ENCODE measurements at places on chromosomes 6 and 20. TPM values are rescaled to one million over a fixed set of nuclear protein-coding genes. Genes with fewer than 3 reads are reported as not detected.

FOXF2 gene
- total RNA-seq = 4.9 TPM

LTB gene
- total RNA-seq = 0.97 TPM

HSPA1L gene
- 8.5 TPM for total RNA-seq

ZC2HC1B gene
- 2.0 TPM for total RNA-seq

C4A gene
- 196 TPM for total RNA-seq

ACTL10 gene
- total RNA-seq = 7.9 TPM

MEP1A gene
- total RNA-seq = 0.34 TPM

ZSCAN23 gene
- 5.3 TPM for total RNA-seq

CALHM4 gene
- total RNA-seq = not detected

SLC9A8 gene
- total RNA-seq = 13.5 TPM

OLIG3 gene
- not detected for total RNA-seq

ELOVL2 gene
- 17.9 TPM for total RNA-seq

GSTA5 gene
- not detected for total RNA-seq

RAD21L1 gene
- total RNA-seq = 3.0 TPM

ATXN1 gene
- 28.5 TPM for total RNA-seq

CFB gene
- total RNA-seq = 48.6 TPM

NT5E gene
- total RNA-seq = 31.2 TPM

TGM3 gene
- 1.8 TPM for total RNA-seq

KCNQ2 gene
- 0.46 TPM for total RNA-seq

BMP7 gene
- total RNA-seq = 16.8 TPM

GSTA2 gene
- total RNA-seq = 72.0 TPM

DNPH1 gene
- total RNA-seq = 138 TPM

EEF1A2 gene
- 13.4 TPM for total RNA-seq

HLA-DQB2 gene
- total RNA-seq = 1.5 TPM

TRIM40 gene
- not detected for total RNA-seq

TBX18 gene
- 3.4 TPM for total RNA-seq

HBS1L gene
- 54.2 TPM for total RNA-seq

STX11 gene
- total RNA-seq = 8.0 TPM

GRIK2 gene
- total RNA-seq = 2.6 TPM

PXMP4 gene
- 25.5 TPM for total RNA-seq

LAMA4 gene
- 48.3 TPM for total RNA-seq

TINAG gene
- not detected for total RNA-seq

FGD2 gene
- 17.9 TPM for total RNA-seq

RCAN2 gene
- 12.3 TPM for total RNA-seq

GTSF1L gene
- total RNA-seq = 7.2 TPM

PHF3 gene
- 63.9 TPM for total RNA-seq

SSTR4 gene
- total RNA-seq = not detected

SLC22A16 gene
- total RNA-seq = 2.7 TPM

Data from prostate gland (tissue), 2 donors.